ENCODE measurements at places on chromosomes 3 and 15.

- no peak for DNase-seq
These were observed 235.1 kb upstream of the CFAP20DC start for GRCh38 chr3:59284926-59285325.

DNA sequence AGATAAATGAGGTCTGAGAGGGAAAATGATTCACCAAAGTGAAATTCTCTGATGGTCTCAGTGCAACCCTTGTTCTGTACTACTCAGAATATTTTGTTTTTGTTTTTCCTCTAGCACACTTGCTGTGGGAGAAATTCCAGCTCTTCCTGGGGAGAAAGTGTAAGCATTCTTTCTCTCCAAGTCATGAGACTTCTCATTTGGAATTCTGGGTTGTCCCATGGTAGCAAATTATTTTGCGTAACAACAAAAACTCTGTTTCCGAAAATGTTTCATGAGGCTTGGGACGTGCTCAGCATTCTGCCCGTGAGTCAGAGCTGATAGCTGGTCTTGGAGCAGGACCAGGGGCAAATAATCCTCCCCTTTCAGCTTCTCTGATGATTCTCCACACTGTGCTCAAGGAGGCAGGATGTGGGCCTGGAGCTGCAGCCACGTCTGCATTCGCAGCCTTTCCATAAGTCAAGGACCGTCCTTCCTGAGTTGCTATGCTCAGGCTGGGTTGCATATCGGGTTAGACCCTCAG lies 70.3 kb downstream of the SENP2 start:
- DNase-seq = no peak

- DNase-seq = no peak
These were observed 40.2 kb upstream of the FAM107A start for GRCh38 chr3:58617338-58617761.

GRCh38 chr3:62600033-62600432 lies 226.7 kb upstream of the FEZF2 start:
- no peak for DNase-seq

GRCh38 chr15:57216288-57216687 lies 160.0 kb upstream of the CGNL1 start:
- no peak for DNase-seq

- peak; percentile 22 for DNase-seq
These were observed 35.1 kb downstream of the B3GNT5 start for GRCh38 chr3:183288117-183288516.

DNA sequence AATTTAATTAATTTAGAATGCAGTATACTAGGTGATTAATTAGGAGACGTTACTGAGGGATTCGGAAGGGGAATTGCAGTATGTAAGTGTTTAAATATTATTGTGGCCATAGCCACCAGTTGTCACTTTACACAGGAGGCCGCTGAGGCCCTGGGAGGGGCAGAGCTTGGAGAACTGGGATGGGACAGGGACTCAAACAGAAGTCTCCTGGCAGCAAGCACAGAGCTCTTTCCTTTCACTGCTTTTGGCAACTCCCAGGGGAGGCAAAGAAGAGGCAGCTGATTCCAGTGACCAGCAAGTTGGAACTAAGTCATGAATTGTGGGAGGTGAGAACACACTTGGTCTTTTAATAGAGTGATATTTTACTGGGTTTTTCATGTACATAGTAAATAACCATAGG lies 248.6 kb downstream of the RPLP1 start:
- DNase-seq = no peak

GRCh38 chr15:36067483-36068274 lies 511.7 kb upstream of the CDIN1 start:
- no peak for DNase-seq

- DNase-seq = peak; percentile 96
These were observed 27.8 kb upstream of the AZI2 start for GRCh38 chr3:28376424-28376823.

GRCh38 chr15:51576911-51577500 lies 45.6 kb downstream of the DMXL2 start:
- peak; percentile 79 for DNase-seq

DNA sequence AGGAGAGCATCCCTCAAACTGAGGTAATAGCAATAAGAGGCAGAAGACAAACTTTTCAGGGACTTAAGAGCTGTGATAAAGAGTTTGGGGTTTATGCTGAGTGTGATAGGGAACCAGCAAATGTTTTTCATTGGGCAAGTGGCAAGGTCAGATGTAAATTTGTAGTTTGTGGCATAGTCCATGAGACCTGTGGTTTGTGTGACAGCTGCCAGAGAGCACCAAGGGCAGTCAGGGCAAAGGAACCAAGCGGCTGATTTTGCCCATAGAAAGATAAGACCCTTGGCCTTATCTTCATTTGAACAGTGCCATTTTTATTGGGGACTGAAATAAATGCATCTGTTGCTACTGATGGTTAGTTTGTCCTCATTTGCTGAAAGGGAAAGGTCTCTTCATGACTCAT lies 220.3 kb downstream of the LRRN1 start:
- DNase-seq = no peak

- DNase-seq = no peak
These were observed 35.0 kb downstream of the SERP1 start for GRCh38 chr3:150511122-150511821.

- no peak for DNase-seq
These were observed 887.4 kb upstream of the EPHA6 start for GRCh38 chr3:95926904-95927501.

DNA sequence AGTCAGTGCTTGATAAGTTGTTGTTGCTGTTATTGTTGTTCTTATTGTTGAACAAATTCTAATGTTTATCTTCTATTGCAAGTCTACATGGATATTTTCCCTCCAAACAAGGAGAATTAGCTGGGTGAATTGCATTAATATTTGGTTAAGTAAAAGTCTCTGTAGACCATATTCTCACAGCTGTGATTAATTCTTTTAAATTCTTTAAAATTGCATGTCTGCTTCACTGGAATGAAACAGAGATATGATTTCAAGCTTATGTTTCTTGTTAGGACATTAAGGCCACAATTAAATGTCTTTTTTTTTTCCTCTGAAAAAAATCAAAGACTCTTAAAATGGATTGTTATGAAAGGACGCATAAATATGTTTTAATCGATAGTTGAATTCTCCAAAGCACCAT lies 153.4 kb downstream of the EBLN2 start:
- no peak for DNase-seq

- no peak for DNase-seq
These were observed 53.9 kb downstream of the LINGO1 start for GRCh38 chr15:77578641-77579372.

DNA sequence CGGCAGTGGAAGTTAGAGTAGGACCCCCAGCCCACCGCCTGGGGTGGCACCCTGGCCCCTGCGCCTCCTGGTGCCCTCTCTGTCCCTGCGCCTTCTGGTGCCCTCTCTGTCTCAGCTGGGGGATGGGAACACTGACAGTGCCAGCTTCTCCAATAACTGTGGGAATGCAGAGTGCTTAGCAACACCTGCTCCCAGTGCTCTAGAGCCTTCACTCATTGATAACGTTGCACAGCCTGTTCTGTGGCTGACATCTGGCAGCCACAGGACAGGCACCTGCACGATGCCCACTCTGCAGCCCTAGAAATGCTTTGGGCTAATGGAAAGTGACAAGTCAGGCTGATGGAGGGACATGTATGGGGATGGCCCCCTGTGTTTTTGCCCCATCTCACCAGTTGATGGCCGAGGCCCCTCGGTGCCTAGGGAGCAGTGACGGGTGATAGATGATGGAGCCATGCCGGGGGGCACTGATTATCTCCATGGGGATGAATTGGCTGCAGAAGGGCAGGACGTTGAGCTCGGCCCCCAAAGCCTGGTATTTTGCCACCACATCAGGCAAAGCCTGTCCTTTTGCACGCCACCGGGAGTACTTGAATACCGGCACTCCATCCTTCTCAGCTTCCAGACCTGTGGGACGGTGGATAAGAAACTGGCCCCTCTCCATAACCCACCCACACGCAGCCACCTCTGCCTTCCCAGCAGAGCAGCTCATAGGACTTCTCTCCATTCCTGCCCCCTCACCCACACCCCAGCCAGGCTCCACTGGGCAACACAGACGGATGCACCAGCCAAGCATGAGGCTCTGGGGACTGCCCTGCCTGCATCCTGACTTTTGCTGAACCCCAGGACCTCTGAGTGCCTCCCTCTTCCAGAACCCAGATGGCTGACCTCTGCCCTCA lies 22.1 kb downstream of the ALDH1L1 start:
- no peak for DNase-seq

DNA sequence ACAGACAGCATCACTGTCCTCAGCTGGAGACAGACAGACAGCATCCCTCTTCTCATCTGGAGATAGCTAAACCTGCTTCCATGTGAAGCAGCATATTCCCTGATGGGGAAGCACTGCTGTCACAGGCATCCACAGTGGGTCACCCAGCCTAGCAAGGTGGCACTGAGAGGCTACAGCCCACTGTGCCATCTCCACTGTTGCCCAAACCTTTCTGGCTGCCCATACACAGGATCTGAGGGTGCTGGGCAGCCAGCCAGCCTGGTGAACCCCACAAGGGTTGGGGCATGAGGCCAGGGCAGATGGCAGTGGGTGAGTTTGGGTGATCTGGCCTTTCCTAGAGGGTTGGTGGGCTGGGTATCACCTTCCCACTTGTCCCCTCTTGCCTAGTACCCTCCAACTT lies 11.7 kb downstream of the CHST13 start:
- no peak for DNase-seq

- DNase-seq = no peak
These were observed 6.4 kb downstream of the ATP8B4 start for GRCh38 chr15:50112488-50113186.

- DNase-seq = no peak
These were observed 111.2 kb downstream of the RAP2B start for GRCh38 chr3:153273217-153273616.

- DNase-seq = no peak
These were observed 536.7 kb upstream of the LMCD1 start for GRCh38 chr3:7964899-7965298.

- peak; percentile 96 for DNase-seq
These were observed 135.8 kb downstream of the CHSY1 start for GRCh38 chr15:101115786-101116680.

- DNase-seq = peak; percentile 25
These were observed 12.2 kb downstream of the RNF111 start for GRCh38 chr15:58999694-59000093.

DNA sequence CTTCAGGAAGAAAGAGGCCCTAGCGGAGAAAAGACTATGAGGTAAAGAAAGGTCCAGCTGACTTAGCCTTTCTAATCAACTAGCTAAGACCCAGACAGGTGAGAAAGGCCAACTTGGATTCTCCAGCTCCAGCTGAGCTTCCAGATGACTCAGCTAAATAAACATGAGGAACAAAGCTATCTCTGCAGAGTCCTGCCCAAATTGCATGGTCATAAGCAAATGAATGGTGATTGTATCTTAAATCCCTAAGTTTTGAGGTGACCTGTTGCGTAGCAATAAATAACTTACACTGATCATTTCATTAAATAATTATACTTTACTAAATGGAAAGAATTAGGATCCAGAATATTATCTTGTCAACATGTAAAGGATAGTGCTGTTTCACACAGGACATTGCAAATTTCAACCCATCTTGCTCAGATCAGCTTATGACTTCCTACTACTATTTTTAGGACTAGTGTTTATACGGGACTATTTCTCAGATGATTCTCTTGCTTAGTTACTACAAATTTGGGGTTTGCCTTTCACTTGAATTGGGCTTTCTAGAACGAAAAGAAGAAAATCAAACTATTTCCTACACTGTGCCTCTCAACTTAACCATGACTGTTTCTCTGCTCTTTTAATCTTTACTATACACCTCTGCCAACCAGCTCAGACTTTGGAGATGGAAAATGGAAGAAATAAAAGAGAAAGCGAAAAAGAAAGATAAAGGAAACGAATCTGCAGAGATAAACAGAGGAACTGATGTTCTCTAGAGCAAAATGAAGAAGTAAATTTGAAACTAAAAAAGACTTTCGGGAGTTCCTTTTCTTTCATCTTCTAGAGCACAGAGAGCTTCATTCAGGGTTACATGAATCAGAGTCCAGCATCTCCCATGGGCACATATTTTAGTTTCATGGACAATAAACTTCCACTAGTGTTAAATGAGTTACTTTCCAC lies 6.6 kb upstream of the ADGRG7 start:
- DNase-seq = peak; percentile 33

GRCh38 chr15:52023169-52023922 lies 4.3 kb downstream of the MAPK6 start:
- no peak for DNase-seq

GRCh38 chr3:60045686-60046085 lies 995.9 kb upstream of the CFAP20DC start:
- no peak for DNase-seq

DNA sequence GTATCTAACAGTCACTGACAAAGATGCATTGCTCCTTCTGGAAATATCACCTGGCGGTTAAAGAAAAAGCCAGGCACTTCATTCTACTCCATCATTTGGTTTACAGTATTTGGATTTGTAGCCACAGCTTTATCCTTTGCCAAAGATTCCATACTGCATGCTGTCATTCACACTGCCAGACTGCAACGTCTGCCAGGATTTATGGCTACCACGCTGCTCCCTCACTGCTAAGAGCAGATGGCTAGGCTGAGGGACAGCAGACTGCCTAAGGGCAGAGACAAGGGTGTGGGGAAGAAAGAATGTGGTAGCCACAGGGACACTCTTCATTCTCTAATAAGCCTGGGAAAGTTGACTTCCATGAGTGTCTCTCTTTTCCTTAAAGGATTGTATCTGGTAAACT lies 1047.0 kb downstream of the TUSC7 start:
- no peak for DNase-seq

GRCh38 chr15:36039996-36040572 lies 494.1 kb upstream of the DPH6 start:
- no peak for DNase-seq

DNA sequence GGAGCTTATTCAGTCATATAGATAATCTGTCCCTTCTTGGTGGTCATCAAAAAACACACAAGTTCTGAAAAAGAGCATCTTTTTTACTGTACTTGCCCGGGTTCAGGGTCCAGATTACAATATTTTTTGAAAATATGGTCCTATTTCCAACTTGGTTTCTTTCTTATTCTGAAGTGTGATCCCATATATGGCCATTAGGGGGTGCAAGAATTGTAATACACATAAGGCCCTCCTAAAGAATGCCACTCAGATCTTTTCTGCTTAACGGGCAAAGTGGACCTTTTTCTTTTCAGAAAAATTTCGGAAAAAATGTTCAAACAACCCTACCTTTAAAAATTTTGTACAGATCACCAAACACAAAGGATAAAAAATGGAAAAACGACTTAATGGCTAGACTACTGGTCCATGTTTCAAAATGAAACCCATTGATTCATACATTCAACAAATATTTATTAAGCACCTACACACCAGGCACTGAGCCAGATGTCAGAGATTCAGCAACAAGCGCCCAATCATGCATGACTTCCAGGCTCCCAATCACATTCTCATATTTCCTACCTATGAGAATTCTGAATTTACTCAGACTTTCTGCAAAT lies 102.0 kb upstream of the MYRIP start:
- DNase-seq = no peak

GRCh38 chr3:168620854-168621253 lies 525.1 kb upstream of the GOLIM4 start:
- DNase-seq = peak; percentile 14

DNA sequence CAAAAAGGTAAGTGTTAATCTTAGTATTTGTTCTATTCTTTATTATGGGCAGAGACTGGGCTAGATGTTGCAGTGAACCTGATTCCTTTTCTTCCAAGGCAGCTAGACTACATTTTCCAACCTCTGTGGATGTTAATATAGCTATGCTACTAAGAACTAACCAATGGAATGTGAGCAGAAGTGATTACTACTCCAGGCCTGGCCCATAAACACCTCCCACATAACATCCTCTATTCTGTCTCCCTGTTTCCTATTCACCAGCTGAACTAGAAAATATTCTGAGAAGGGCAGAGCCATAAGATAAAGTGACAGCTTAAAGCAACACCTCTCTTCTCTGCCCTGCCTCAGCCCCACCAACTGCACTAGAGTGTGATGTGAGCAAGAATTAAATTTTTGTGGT lies 29.4 kb downstream of the CD200R1L start:
- peak; percentile 59 for DNase-seq

All from inflammatory macrophage (primary cell).